Stimulated activated CD4-positive, alpha-beta T cell treated with anti-CD3 and anti-CD28 coated beads, Interleukin-1b, Interleukin-23, amount 100 ng/mL, for 1 hour (primary cell): ENCODE measurements at places on chromosomes 7 and 10.

DNA sequence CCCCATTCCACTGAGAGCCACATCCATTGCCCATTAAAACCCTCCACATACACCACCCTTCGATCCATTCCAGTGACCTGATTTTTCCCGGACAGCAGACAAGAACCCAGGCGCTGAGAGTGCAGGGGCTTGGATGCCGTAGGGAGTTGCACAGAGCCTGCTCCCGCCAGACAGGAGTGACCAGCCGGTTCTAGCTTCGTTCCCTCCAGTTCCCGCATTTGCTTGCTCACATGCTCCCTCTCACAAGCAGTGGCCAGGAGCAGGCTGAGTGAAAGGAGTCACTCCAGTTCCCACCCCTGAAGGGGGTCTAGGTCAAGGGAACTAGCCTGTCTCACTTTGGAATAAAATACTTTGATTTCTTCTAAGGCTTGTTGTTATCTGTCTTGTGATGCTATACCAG, 119.5 kb downstream of the SKIDA1 start:
- DNase-seq, result no peak

- no peak for DNase-seq
Observed at GRCh38 chr10:72712136-72712535, 20.2 kb downstream of the MCU start.

- no peak for DNase-seq
Observed at GRCh38 chr7:135692055-135692454, 29.7 kb downstream of the STMP1 start.

DNA sequence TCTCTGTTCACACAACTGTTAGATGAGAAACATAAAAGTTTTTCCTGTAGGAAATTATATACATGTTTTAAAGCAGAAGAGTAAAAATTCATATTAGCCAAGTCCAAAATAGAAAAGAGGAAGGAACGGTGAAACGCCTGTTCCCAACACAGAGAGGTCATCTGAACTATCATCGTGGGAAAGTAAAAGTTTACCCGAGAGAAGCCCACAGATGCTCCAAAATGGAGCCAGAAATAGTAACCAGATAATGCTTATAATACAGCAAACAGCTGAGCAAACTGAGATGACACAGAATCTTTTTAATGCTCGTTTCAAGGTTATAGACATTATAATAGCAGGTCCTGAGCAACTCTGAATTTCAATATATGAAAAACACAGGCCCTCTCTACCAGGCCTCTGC, 24.5 kb downstream of the FRMD4A start:
- no peak for DNase-seq

GRCh38 chr10:20995123-20995987, 98.2 kb upstream of the NEBL start:
- no peak for DNase-seq

DNA sequence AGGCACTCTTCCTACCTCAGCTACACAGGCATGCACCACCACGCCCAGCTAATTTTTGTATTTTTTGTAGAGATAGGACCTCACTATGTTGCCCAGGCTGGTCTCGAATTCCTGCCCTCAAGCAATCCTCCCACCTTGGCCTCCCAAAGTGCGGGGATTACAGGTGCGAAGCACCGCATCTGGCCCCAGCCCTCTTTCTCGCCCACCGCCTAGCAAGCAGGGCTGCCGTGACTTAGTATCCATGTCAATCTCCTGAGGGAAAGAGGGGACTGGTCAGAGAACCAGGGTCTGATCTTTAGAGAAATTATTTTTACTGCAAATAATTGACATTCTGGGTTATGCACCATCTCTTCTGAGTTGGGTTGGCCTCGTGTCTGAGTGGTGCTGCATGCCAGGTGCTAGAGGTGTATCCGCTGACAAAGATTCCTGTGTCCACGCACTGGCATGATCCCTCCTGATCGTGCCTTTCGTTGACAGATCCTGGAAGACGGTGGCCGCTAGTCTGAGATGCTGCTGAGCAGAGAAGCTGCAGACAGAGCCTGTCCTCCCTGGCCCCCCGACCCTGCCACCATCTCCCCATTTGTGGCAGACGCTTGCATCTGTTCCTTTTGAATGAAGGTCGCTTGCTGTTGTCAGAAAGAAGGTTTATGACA, 22.7 kb downstream of the WIPI2 start:
- DNase-seq, result no peak

- DNase-seq, result no peak
Observed at GRCh38 chr10:124991835-124992234, 49.9 kb downstream of the ZRANB1 start.

GRCh38 chr10:121121462-121121861, 270.3 kb downstream of the WDR11 start:
- DNase-seq, result no peak

- no peak for DNase-seq
Observed at GRCh38 chr10:67596641-67597040, 99.4 kb downstream of the CTNNA3 start.

DNA sequence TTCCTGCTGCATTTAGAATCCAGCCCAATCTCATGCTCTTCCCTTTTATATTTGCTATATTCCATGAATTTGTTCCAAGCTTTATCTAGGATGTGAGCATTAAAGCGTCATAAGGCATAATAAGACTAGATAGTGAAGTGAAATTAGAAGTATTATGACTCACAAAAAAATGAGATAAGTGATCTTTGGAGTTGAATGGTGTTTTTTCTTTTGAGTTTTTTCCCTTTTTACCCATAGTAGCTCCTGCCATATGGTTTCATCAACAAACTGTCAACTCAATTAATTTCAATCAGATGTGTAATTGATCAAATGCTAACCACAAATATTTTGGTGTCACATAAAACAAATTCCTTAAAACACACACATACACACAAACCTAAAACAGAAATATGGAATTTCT, 17.0 kb downstream of the KLHDC10 start:
- no peak for DNase-seq

DNA sequence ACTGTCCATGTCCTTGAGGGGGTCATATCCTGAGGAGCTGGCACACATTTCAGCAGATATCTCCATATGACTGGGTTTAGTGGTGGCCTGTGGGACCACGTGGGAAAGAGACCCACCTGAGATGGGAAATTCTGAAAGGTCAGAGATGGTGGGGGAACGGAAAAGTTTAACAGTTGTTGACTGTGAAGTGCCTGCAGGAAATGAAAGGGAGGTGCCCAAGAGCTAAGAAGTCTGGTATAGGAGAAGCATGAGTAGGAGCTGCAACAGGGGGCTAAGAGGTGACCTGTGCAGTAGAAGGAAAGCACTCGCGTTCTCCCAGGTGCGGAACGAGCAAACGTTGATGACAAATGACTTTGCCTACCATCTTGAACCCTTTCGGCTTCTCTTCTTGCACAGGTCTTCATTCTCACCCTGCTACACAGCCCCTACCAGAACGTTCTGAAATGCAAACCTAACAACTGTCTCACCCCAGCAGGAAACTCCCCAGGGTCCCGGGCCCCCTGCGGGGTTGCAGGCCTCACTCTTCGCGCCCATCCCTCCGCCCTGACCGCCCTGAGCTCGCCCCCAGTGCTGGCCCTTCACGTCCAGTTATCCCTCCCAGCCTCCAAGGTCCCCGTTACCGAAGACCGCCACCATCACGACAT, 9.8 kb upstream of the FXYD4 start:
- DNase-seq, result no peak
